ENCODE measurements at places on chromosomes 12 and 14.
A peak's percentile ranks its signal among the peaks of the same experiment; 100 is the strongest.

GRCh38 chr12:13425766-13426165 lies 229.2 kb downstream of the EMP1 start:
- DNase-seq, result no peak

DNA sequence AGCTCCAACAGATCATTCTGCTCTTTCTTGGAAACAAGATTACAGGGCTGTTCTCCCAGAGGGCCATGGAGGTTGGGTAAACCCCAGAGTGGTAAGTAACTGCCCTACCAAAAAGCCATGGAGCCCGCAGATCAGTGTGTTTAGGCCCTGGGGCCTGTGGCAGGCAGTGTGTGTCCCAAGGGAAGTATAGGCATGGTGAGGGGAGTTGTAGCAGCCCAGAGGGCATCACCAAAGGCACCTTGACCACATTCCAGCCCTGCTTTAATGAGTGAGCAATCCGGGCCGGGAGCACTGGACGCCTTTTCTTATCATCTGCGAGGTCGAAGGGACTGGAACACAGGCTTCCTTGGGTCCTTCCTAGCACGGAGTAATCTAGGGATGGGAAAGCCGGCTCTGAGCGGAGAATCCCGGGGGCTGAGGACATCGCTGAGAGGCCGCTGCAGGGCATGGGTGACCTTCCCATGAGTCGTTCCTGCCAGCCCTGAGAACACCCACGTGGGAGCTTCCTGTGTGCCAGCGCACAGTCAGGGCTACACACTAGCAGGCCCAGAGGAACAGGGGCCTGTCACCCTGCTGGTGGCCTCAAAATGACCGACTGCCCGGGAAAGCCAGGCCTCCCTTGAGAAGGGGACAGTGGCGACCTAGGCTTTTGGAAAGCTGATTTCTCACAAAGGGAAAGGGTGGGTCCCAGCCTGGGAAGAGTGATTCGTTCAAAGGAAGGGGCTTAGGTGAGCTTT lies 91.3 kb downstream of the NINJ2 start:
- DNase-seq, result no peak

DNA sequence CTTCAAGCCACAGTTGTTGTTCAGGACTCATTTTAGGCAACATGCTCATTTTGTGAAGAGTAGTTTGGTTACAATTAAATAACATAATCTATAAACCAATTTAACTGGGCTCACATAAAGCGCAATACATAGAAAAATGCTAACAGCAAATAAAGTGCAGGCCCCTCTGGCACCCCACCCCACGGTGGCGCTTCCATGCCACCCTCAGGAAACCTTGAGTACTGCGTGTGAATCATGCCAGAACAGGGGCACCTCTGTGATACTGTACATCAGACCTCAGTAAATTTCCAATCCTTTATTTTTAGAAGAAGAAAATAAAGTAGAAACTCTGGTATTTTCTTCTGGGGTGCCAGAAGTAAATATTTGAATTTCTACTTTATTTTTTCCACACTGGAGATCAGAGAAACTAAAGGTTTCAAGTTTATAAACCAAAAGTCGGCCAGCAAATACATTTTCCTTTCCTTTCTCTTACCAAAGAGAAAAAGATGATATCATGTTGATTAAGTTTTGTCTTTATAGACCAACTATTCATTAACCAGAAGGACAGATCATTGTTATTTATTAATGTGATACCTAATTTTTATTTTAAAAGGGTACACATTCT lies 316.8 kb downstream of the PAWR start:
- peak; percentile 2 for DNase-seq

DNA sequence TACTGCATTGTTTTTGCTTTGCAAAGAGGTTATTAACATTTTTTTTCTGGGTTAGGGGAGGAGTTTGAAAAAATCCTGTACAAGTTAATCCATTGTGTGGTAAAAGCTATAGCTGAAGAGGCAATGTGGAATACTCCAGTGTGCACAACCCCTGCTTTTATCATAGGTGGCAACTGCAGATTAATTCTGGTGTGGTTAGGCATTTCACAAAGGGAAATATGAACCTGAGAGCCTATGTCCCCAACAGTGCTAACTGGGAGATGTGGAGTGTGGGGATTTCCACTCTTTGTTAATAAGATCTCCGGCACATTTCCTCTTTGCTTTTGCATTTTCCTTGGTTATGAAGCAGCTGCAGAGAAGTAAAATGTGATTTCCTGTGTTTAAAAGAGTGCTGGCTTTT lies 33.6 kb downstream of the PRORP start:
- DNase-seq, result peak; percentile 22

DNA sequence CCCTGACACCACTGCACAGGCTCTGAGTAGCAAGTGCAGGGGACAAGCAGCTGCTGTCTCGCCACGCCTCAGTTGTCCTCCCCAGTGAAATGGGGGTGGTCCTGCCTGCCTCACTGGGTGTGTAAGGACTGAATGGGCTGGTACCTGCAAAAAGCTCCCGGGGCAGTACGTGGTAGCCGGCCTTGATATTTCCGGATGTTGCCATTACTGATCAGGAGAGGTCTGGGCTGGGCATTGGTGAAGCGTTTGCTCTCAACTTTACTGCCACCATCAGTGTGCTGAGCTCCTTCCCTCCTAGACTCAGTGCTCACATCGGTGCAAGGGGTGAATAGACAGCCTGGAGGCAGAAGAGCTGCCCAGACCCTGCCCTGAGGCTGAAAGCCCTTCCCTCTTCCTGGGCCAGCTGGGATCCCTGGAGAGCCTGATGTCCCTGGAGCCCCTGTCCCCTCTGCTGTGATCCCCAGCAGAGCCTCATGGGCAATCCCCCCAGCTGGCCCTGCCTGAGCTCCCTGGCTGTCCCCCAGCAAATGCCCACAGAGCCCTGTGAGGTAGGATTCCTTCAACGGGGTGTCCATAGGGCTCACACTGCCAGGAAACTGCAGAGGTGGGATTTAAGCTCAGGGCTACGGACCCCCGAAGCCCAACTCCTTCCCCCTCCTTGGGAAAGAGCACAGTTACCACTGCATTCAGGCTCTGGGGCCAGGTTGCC lies 18.2 kb downstream of the DIO3 start:
- DNase-seq, result no peak

All from GM06990 (cell line).